ENCODE measurements at places on chromosomes 5 and 9.
A peak's percentile ranks its signal among the peaks of the same experiment; 100 is the strongest.

DNA sequence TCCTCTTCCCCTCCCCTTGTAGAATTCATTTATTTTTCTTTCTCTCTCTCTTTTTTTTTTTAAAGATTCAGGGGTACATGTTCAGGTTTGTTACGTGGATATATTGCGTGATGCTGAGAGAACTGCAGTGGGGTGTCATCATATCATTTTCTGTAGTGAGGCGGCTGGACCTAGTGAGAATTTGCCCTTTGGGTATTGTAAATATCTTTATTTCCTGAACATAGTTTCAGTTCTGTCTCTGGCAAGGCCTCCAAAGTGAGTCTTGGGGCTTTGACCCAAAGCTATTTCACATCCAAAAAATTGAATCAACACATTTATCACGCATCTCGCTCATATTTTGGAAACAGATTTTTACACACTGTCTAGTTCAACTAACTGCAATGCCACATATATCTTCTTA is 25.4 kb upstream of the MYOT start:
- no peak for DNase-seq

DNA sequence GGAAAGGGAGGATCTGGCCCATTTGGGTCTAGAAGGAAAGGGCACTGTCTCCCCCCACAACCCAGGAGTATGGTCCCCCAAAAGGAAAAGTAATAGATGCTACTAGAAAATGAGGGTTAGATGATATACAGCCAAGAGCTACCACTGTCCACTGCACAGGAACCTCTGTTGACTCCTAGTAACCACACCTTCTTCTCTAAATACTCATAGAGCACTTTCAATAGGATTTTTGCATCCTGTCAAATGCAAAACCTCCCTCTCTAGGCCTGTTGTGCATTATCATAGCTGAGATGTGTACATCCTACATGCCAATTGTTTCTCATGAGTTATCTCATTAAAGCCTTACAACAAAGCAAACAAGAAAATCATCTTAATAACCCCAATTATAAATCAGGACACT is 66.8 kb downstream of the THBS4 start:
- DNase-seq = no peak

DNA sequence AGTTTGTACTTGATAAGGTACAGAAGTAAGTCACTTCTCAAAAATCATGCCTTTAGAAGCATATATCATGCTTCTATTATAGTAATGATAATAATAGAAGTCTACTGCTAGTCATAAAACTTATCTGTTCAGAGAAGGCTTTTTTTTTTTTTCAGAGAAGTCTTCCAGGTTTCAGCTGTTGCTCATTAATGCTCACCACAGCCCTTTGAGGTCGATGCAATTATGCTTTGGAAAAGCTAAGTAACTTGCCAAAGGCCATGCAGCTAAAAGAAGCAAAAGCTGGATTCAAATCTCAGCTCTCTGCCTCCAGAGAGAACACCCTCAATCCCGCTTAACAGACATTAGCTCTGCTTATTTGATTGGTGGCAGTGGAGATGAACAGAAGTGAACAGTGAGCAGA is 150.8 kb downstream of the DOCK8 start:
- DNase-seq = no peak

GRCh38 chr5:154881986-154882385 is 23.6 kb downstream of the CNOT8 start:
- no peak for DNase-seq

DNA sequence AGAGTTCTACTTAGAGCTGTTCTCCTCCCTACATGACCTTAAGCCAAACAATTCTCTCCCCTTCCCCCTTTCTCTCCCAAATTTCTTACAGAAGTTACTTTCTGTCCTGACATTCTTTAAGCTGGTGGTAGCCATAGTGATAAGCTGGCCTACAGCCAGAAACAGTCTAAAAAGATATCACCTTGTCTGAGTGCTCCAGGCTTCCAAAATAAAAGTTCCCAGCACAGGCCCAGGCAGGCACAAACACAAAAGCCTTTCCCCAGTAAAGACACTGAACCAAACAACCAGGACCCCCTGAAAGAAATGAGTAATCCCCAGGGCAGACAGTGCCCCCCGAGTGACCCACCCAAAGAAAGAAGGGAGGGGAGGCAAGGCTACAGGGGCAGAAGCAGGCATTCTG is 19.2 kb downstream of the SIL1 start:
- DNase-seq = no peak

DNA sequence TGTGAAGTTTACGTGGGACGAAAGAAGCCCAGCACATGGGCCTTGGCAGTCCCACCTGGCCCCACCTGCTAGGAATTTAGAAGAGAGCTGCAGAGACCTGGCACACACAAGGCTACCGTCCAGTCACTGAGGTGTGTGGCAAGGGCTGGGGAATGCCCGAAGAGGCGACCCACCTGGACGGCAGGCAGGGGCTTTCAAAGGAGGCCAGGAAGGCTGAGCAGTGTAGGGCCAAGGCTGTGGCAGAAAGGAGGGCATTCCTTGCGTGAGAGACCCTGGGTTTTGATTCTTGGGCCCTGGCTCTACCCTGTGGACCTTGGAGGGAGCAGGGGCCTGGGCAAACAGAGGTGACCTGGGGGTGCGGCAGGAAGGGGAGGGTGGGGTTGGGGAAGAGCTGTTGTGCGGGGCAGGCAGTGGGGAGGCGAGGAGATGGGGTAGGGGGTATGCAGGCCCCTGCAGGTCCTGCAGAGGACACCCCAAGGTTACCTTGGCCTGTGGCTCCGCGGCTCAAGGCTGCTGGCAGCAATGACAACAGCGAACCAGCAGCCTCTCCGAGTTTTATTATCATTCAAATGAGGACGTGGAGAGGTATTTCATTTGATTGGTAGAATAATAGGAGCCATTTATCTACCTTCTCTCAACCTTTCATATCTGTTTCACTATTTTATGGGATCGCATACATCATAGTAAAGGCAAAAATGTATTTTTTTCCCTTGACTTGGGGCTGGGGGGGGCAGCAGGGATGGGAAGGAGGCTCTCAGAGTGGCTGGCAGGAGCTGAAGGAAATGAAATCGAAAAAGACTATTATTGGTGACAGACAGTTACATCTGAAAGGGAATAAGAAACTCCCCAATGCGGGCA is 24.8 kb downstream of the TSPAN17 start:
- DNase-seq = no peak

DNA sequence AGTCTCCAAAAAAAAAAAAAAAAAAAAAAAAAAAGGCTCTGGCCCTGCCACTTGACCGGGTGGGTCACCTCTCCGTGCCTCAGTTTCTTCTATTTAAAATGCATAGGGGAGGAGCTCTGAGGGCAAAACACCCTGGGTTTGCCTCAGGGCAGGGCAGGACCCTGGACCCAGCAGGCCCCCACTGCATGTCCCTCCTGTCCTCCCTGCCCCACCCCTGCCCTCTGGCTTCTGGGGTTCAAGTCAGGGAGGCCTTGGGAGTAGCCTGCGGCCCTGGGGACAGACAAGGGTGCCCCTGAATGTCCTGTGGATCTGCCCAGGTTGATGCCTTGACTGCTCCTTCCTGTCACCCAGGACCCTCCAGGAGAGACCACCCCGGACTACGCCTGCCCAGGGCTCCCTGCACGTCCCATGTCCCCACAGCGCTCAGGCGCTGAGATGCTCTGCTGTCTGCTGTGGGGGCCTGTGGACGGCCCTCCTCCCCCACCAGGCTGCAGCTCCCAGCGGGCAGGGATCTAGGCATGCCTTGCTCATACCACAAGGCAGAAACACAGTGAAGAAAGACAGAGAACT is 35.4 kb downstream of the ADAMTS2 start:
- no peak for DNase-seq

GRCh38 chr5:132468656-132469379 is 21.8 kb downstream of the IRF1 start:
- peak; percentile 37 for DNase-seq

- no peak for DNase-seq
These were observed 528.0 kb downstream of the BNC2 start for GRCh38 chr9:16342246-16343020.

DNA sequence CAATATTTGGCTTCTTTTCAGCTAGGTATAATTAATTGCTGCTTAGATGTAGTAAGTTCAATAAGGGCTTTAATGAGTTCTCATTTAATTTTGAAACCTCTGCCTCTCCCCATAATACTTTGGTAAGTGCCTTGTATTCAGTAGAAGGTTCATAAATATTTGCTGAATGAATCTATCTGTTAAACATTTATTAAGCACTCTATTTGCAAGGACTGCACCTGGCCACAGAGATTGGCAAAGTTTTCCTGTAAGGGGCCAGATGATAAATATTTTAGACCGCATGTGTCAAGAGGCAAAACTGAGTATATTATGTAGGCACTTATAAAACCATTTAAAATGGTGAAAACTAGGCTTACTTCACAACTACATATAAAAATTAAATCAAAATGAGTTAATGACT is 19.0 kb upstream of the GNA14 start:
- DNase-seq = no peak
